Mesenteric fat pad (tissue), 1 donor: ENCODE measurements at places on chromosomes 7 and 10.

GRCh38 chr7:152052771-152053170 lies 27.3 kb downstream of the GALNT11 start:
- no peak for DNase-seq

- no peak for DNase-seq
Observed at GRCh38 chr7:106236065-106236464, 48.7 kb downstream of the NAMPT start.

GRCh38 chr7:27890205-27890849 lies 150.4 kb downstream of the TAX1BP1 start:
- no peak for DNase-seq

GRCh38 chr10:61835946-61836887 lies 65.3 kb upstream of the ARID5B start:
- no peak for DNase-seq

GRCh38 chr10:61047081-61047480 lies 103.1 kb upstream of the RHOBTB1 start:
- no peak for DNase-seq

- DNase-seq = no peak
Observed at GRCh38 chr10:23557777-23558176, 118.9 kb downstream of the OTUD1 start.
